Glomerular endothelial cell (primary cell): ENCODE measurements at places on chromosomes 5 and 9.

DNA sequence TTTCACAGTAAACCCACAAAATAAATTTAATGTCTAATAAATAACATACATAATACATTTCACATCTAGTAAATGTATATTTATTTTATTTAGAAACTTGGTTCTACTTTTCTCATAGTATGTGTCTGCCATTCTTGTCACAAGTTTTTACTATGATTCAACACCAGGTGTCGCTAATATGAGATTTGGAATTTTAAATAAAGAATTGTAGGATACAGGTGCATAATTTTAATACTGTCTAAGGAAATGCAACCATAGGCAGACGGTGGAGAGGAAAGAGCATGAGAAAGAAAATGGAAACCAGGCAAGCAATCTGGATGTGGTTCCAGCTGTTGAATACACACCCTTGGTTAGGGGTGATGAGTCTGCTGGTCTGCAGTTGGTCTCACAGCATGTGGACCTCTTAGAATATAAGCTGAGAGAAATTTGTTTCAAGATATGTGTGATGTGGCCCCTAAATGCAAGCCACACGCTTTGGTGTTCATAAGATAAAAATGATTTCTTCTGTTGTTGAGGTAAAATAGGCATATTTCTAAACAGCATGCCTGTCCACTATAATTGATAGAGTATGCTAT, 114.7 kb upstream of the TXNDC8 start:
- no peak for DNase-seq

DNA sequence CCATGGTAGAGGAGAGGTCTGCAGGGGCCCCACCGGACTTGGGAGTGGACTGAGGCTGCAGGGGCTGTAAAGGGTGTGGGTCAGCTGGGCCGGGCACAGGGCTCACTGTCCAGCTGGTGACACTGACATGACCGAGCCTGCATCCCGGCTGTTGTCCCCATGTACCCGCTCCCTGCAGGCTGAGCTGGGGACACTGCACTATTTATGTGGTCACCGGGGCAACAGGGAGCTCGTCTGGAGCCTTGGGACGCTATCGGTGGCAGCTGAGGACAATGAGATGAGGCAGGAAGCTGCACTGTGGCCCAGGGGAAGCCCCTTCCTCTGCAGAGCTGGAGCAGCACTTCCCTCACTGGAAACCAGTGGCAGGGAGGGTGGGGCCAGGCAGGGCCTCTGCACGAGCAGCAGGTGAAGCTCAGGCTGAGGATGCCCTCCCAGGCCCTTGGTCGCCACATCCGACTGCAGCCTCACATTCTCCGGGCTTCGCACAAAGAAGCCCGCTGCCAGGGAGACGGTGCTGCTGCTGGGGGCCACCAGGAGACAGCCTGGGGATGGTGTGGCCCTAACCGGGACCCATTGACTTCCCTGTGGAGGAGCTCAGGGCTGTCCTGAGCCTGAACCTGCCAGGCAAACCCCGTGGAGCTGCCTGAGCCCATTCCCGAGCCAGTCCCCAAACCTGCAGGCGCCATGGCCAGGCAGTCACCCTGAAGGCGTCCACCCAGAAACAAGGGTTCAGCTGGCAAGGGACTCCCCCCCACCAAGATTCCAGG, 26.4 kb downstream of the ZDHHC11B start:
- DNase-seq = no peak

DNA sequence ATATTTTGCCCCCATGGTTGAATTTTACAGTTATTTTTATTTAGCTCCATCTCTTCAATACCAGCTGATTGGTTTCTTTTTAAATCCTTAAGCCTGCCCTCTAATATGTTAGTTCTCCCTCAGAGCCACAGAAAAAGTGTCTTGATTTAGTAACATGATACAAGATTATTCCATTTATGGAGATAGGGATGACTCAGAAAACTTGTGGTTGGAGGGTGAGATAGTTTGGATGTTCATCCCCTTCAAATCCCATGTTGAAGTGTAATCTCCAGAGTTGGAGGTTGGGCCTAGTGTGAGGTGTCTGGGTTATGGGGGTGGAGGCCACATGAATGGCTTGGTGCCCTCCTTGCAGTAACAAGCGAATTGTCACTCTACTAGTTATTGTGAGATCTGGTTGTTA, 115.7 kb downstream of the FBXO38 start:
- no peak for DNase-seq

DNA sequence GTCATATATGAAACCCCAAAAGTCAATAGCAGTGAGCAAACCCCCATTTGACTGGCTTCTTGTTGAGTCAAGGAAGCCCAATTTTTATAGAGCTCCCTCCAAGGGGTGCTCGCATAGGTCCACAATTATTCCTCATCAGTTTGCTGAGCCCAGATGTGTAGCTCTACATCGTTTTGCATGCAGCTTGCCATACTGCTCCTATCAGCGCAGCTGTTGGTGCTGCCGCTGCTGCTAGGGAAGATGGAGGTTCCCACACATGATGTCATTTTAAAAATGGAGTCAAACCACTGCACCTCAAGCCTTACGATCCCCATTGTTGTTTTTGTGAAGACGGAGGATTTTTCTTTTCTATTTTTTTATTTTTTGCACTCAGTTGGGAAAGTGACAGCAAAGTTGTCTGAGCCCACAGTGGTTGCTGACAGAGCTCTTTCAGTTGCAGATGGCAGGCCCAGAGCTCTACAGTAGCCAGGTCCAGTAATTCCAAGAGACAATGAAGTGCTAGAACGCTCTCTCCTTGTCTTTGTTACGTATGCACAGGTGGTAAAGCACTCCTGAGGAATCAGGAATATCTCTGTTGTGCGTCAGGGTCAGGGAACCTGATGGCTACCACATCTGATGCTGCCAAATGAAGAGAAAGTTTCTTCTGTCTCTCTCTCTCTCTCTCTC, 23.2 kb upstream of the C5orf63 start:
- no peak for DNase-seq

DNA sequence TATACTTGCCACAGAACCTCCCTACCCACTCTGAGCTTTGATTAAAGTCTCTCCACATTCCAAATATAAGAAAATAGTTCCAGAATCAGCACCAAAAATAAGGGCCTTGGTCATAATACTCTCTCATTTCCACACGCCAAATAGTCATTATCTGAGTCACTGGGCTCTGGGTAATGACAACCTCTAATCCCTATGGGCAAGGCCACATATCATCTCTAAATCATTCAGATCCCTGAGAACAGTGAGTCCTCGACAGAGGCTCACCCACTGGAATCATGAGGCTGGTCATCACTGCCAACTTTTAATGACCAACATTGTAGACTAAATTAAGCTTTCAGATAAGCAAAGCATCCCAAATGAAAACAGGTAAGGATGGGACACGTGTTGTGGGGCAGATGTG, 28.1 kb downstream of the FAM114A2 start:
- no peak for DNase-seq

DNA sequence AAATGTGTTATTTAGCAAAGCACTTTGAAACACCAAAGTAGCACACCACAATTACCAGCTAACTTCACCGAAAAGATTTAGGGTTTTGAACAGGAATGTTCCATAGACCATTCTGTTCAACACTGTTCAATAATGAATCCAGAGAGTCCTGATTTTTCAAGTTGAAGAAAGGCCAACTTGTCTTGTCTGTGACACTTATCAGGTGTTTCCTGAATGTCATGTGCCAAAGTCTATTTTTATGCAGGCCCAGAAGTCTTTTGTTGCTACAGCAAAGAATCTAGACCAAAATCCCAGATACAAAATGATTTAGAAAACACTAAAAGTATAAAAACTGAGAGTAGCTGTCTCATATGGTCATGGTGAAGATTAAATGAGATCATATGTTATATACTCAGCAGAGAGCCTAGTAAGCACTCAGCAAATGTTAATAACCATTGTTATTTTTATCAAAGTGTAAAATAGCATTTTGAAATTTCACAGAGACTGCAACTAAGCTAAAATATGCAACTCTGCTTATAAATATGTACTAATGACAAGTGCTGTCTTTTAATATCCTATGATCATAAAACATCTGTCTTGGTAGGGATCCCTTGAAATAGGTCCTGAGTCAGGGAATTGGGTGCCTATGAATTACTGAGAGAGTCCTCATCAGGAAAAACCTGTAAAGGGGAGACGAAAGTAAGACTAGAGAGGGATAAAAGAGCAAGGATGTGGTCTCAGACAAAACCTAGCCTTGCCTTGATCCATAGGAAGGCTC, 122.4 kb upstream of the SLC12A2 start:
- no peak for DNase-seq

- no peak for DNase-seq
These were observed 402.9 kb upstream of the CLINT1 start for GRCh38 chr5:158261674-158262367.

GRCh38 chr5:54249210-54250028, 61.0 kb downstream of the ARL15 start:
- no peak for DNase-seq

- DNase-seq = no peak
These were observed 1.3 kb upstream of the ZNF366 start for GRCh38 chr5:72508241-72509170.

DNA sequence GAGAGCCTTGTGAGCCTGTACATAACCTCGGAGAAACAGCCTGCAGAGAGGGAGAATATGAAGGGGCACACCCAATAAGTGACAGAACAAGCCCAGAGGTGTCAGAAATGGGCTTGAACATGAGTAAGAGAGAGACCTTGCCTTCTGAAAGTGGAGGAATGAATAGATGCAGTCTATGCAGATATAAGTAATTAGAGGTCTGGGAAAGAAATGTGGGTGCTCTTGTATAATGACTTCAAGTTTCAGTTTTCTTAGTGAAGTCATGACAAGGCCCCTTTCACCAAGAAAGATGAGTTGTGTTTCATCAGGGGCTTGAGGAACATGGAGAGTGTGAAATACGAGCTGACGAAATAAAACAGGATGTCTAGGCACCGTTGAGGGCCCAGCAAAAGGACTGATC, 15.1 kb downstream of the GRAMD2B start:
- no peak for DNase-seq

DNA sequence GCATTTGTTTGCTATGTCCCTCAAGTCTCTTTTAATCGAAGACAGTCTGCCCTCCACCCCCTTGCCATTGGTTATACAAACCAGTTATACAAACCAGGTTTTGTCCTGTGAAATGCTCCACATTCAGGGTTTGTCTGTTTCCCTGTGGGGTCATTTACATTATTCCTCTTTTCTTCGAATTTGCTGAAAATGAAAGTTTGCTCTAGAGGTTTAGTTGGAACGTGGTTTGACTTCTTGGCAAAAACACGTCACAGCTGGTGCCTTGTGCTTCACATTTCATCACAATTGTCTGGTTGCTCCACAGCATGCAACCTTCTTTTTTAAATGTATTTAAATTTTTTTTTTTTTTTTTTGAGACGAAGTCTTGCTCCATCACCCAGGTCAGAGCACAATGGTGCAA, 4.2 kb upstream of the HAVCR2 start:
- no peak for DNase-seq

GRCh38 chr9:112861155-112861554, 29.5 kb downstream of the SLC46A2 start:
- no peak for DNase-seq

DNA sequence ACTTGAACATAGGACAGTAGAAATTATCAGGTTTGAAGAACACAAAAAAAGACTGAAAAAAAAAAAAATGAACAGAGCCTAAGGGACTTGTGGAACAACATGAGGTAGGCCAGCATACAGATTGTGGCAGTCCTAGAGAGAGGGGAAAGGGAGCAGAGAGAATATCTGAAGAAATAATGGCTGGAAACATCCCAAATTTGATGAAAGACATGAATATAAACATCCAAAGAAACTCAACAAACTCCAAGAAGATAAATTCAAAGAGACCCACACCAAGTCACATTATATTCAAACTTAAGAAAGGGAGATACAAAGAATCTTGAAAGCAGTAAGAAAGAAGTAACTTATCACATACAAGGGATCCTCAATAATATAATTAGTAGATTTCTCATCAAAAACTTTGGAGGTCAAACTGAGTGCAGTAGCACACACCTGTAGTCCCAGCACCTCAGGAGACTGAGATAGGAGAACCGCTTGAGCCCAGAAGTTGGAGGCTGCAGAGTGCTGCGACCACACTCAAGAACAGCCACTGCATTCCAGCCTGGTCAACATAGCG, 9.1 kb downstream of the PLAA start:
- DNase-seq = no peak

DNA sequence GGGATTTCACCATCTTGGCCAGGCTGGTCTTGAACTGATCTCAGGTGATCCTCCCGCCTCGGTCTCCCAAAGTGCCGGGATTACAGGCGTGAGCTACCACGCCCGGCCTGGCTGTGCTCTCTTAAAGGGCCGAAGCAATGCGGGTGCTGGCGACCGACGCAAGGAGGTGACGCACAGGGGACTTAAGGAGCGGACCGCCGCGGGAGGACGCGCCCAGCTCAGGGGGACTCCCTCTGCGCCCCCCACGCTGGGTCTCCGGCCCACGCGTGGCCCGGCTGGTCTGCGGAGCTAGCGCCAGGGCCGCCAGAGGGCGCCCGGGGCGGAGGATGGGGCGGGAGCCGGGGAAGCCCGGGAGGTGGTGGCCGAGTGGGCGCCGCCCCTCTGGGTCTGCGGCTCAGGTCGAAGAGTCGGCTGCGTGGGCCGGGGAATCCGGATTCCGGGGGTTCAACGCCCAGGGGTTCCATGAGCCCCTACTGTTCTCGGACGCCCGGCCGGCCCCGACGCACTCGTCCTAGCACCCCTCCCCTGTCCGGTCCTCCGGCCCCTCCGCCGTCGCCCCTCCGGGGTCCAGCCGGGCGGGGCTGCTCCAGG, 502 bp upstream of the CERCAM start:
- DNase-seq = no peak

- DNase-seq = no peak
These were observed 40.0 kb upstream of the SMC5 start for GRCh38 chr9:70218767-70219166.

- DNase-seq = peak; percentile 82
These were observed 56.8 kb upstream of the TEX48 start for GRCh38 chr9:114738581-114739316.

GRCh38 chr5:61030163-61030482, 85.1 kb downstream of the NDUFAF2 start:
- no peak for DNase-seq

- DNase-seq = no peak
These were observed 550.1 kb downstream of the LRRC70 start for GRCh38 chr5:63128761-63129160.

DNA sequence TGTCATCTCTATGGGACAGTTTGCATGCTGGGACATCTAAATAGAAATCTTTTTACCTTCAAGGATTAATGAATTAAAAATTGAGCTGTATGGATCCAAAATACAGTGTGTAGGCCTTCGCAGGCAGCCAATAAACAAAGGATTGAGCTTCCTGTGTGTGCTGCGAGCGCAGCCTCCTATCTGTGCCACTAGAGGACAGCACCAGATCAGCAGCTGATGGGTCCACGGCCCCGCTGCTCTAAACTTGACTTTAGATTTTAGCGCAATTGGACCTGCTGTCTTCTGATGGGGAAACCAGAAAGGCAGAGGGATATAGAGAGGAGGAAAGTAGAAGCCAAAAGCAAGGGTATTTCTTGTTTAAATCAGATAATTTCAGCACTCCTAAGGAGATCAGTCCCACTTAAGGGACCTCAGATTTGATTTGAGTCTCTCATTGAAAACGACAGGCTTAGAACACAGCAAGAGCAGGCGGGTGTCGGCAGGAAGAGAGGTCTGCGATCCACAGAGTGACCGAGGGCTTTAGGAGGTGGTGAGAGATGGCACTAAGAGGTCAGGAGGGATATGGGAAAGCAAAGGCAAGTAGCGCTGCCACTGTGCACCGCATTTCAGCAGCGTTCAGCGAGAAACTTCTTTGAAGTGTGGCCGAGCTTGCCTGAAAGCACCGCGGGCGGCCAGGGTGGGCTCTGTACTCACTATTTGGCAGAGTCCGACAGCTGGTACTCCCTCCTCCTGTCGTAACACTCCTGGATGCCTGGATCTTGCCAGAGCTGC, 214.3 kb downstream of the GNA14 start:
- DNase-seq = no peak
